A549 (cell line): ENCODE measurements at places on chromosomes 4 and X. TPM values are rescaled to one million over a fixed set of nuclear protein-coding genes. Genes with fewer than 3 reads are reported as not detected.

CXCL10 gene
- polyA plus RNA-seq: not detected in 3 replicates

SRPX gene
- 2.7 to 4.4 TPM (median 3.8 TPM) in 3 replicates for polyA plus RNA-seq

UNC5C gene
- not detected in 3 replicates for polyA plus RNA-seq

ODAM gene
- not detected in 3 replicates for polyA plus RNA-seq

C1QTNF7 gene
- polyA plus RNA-seq: not detected in 3 replicates
